ENCODE measurements at places on chromosomes 3 and 15.

- no peak for DNase-seq
Observed at GRCh38 chr3:152043620-152044019, 170.2 kb downstream of the SUCNR1 start.

- DNase-seq, result no peak
Observed at GRCh38 chr15:96158938-96159337, 171.6 kb upstream of the NR2F2 start.

DNA sequence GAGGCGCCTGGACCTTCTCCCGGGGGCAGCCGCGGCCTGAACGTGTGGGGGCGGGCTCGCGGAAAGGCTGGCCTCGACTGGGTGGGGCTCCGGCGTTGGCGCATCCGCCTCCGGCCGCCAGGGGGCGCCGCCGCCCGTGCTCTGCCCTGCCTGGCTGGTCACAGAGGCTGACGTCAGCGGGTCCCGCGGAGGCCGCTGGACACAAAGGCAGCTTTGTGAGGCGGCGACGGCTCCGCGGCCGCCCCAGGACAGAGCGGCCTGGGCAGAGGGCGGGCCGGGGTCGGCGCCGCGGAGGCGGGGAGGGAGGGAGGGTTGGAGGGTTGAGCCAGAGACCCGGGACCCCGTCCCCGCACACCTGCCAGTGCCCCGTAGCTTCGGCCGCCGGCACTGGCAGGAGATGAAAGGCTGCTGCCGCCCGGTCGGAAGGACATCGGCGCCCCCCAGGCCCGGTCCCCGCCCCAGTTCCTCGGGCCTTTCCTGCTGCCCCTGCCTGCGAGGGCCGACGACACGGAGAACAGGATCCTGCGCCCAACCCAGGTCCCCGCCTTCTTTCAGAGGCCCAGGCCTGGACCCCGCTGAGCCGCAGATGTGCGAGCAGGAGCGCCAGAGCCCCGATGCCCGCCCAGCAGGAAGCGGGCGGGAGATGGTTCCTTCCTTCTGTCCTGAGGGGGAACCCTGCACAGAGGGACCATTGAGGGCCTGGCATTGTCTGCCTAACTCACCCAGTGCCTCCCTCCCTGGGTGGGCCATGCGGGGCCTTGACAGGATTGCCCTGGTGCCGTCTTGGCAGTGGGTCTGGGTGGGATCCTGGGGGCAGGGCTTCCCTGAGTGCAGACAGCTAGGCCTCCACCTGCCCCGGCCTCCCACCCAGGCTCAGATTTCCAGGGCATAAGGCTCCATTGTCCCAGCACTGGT is 8.7 kb upstream of the SEMA3B start:
- peak; percentile 91 for DNase-seq

- no peak for DNase-seq
Observed at GRCh38 chr3:27528791-27529190, 44.6 kb upstream of the SLC4A7 start.

DNA sequence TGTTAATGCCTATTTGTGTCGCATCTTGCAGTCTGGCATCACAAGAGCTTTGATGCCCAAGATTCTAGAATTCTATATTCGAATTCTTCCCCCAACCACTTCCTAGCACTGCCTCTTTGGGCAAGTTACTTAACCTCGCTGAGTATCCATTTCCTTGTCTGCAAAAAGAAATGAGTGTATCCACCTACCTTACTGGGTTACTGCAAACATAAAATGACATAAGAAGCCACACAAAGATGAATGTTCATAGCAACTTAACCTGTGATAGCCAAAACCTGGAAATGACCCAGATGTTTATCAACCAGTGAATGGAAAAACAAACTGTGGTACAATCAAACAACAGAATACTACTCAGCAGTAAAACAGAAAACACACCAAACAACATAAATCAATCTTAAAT is 24.9 kb downstream of the RFTN1 start:
- DNase-seq, result no peak

DNA sequence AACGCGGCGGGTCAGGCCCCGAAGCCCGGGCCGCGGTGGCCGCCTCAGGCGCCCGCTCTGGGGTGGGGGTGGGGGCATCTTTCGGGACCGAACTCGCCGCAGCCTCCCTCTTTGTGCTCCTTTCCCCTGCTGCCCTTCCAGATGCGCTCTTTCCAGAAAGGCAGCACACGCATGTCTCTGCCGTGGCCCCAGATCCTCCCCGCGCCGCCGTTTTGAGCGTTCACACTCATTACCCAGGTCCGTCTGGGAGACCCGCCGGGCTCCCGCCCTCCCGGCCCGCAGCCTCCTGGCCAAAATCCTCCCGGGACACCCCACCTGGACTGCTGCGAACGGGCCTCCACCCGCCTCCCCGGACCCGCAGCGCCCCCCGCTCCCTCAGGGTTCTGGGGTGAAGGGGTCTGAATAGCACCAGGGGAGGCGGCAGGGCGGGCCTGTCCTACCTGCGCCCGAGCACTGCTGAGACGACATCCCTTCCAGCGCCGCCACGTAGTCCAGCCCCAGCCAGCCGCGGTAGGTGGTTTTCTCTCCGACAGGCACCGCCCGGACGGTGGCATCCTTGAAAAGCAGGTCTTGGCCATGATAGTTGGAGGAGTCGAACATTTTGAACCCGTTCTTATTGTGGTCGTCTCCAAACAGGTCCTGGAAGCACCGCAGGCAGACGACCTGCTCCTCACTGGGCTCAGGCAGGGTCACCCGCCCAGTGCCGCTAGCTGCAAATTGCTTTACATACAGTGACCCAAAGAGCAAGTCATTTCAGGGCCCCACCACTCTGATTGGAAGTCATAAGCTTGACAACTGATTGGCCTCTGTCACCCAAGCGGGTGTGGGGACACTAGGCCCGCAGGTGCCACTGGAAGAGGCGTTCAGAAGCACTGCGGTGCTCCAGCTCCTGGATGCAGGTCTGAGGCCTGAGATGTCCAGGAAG is 25.9 kb downstream of the MELTF start:
- DNase-seq, result peak; percentile 49

- peak; percentile 33 for DNase-seq
Observed at GRCh38 chr15:33649217-33649933, 318.9 kb upstream of the CHRM5 start.

DNA sequence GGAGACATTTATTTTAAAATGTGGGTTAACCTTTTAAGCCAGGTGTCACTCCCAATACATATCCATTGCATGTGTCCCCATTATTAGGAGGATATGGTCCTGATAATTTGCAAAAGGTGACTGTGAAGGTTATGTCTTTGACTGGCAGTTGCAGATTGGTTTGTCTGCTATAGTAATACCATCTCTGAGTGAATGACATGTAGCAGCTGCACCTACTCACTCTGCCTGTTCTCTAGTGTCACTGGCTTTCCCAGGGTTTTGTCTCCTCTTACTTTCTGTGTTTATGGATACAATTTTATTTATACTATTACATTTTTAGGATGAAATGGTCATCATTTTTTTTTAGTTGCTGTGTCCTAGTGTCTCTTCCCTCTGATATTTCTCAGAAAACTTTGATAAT is 393.2 kb downstream of the C3orf38 start:
- DNase-seq, result no peak

DNA sequence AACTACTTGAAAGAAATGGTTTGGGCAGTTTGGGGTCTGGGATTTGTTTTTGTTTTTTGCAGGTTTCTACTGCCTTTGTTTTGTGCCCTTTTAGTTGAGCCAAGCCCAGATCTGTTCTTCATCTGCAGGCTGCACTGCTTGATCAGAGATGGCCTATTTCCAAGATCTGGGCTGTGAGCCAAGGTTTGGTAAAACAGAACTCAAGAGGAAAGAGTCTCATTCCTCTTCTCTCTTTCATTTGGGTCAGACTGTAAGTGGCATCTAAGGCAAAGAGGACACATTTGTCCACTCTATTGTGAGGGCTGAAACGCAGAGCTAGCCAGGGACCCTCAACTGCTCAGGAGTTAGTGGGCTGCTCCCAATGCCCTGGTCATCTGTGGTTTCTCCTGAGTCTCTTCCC is 104.4 kb upstream of the UBE3A start:
- DNase-seq, result no peak

DNA sequence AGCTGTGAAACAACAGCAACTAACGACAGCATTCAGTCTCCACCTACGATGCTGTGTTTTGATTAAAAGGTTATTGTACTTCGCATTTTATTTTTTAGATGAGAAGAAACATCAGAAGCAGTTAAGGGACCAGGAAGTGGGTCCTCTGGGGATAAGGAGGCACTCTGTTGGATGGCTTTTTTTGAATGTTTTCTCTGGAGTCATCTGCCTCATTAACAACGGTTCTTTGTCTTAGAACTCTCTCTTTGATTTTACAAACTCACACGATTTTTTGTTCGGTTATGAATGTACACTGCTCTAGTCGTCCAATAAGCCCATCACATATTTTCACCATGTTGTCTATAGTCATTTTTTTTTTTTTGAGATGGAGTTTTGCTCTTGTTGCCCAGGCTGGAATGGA is 36.0 kb upstream of the ARPIN start:
- no peak for DNase-seq

GRCh38 chr15:68348081-68348480 is 70.5 kb downstream of the FEM1B start:
- DNase-seq, result peak; percentile 28

DNA sequence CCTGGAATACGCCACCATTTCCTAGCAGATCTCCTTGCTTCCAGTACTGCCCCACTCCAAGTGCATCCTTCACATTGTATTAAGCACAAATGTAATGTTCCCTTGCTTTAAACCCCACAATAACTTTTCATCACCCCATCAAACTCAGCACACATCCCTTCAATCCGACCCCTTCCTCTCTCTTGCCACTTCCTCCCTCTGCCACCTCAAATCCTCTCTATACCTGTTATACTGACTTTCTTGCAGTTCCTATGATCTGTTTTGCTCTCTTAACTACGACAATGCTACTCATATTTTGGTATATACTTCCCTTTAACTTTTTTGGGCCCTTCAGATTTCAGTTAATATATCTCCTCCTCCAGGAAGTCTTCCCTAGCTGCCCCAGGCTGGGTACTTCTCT is 14.1 kb downstream of the PARL start:
- no peak for DNase-seq

GRCh38 chr15:25655207-25655948 is 207.7 kb downstream of the ATP10A start:
- DNase-seq, result no peak

- no peak for DNase-seq
Observed at GRCh38 chr15:68691705-68692104, 112.9 kb downstream of the CORO2B start.

- DNase-seq, result no peak
Observed at GRCh38 chr15:22918056-22918455, 62.1 kb downstream of the CYFIP1 start.

DNA sequence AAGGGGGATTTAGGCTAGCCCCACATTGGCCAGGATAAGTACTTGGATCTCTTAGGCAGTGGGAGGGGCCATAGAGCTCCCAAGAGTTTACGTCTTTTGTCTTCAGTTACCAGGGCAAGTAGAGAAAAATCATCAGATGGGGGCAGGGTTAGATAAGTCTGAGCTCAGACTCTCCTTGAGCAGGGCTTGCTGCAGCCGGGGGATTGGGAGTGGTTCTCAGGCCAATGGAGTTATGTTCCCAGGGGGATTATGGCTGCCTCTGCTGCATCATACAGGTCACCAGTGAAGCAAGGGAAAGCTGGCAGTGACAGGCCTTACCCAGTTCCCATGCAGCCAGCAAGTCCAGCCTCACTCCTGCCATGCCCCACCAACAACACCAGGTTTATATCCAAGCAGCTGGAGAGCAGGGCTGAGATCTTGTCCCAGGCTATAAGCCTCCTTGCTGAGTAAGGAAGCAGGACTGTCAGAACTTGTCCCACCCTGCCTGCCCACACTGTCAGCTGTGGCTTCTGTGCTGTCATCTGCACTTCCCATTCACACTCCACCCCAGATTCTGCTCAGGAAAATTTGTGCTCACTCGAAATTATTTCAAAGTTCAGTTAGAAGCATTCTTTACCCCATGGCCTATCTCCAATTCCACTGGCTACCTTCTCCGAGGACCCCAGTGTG is 215.3 kb downstream of the FAM43A start:
- no peak for DNase-seq

GRCh38 chr3:117191245-117191644 is 481.7 kb downstream of the TUSC7 start:
- DNase-seq, result no peak

DNA sequence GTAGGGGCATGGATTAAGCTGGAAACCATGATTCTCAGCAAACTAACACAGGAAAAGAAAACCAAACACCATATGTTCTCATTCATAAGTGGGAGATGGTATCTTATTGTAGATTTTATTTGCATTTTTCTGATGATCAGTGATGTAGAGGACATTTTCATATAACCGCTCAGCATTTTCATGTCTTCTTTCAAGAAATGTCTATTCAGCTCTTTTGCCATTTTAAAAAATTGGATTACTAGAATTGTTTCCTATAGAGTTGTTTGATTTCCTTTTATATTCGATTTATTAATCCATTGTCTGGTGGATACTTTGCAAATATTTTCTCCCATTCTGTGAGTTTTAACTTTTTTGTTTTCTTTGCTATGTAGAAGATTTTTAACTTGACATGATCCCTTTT is 682.2 kb upstream of the BCHE start:
- DNase-seq, result no peak

- DNase-seq, result no peak
Observed at GRCh38 chr3:85337895-85338294, 379.1 kb downstream of the CADM2 start.

DNA sequence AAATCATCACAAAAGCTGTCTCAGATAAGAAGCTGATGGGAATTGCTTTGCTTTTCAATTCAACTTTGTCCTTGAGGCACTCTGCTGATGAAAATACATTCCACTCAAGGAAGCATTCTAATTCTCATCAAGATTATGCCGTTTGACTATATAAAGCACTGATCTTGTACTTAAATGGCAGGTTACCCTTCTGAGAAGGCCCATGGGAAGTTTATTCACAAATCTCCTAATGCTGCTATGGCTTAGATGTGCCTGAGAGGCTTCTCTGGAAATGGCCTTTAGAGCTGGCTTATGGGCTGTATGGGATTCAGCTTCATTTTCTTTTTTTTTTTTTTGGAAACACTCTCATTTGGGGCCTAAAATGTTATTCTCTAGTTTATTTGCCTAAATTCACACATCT is 69.7 kb upstream of the ARNT2 start:
- DNase-seq, result no peak

DNA sequence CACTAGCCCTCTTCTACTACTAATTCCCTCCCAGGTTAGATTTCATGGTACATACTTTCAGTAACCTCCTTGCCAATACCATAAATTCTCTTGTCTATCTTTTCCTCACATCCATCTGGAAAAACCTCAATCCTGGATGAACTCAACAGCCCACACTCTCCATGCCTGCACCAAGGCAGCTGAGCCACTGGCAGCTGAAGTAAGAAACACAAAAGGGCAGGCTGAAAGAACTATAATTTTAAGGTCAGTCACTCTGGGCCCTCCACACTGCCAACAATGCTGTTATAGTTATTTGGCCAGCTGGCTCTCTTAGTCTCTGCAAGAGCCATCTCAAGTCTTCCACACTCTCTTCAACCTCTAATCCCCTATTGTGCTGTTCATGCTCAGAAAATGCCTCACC is 15.1 kb upstream of the TIPARP start:
- no peak for DNase-seq

- DNase-seq, result peak; percentile 55
Observed at GRCh38 chr3:12994357-12994606, 78.9 kb downstream of the IQSEC1 start.

DNA sequence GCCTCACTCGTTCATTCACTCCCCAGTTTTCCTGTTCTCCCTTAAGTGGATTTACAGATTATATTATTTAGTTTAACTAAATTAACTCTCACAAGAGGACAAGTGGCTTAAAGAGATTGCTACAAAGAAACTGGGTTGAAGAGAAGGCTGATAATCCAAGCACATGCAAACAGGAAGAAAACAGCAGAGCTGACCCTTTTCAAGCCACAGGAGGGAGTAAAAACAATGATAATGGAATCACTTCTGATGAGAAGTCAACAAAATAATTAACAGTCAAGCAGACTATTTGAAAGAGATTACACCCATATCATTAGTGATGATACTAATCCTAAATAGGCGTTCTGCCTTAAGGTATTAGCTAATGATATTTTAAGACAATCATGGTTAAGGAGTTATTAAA is 31.7 kb downstream of the BOC start:
- no peak for DNase-seq

All from stimulated activated CD4-positive, alpha-beta T cell treated with anti-CD3 and anti-CD28 coated beads, Interleukin-15, amount 100 ng/mL, for 24 hours (primary cell).